ENCODE measurements at places on chromosomes 11 and 22. TPM values are rescaled to one million over a fixed set of nuclear protein-coding genes. Genes with fewer than 3 reads are reported as not detected.

- DNase-seq: no peak
Observed at GRCh38 chr11:69140635-69141034, 15.1 kb upstream of the SMIM38 start.

DNA sequence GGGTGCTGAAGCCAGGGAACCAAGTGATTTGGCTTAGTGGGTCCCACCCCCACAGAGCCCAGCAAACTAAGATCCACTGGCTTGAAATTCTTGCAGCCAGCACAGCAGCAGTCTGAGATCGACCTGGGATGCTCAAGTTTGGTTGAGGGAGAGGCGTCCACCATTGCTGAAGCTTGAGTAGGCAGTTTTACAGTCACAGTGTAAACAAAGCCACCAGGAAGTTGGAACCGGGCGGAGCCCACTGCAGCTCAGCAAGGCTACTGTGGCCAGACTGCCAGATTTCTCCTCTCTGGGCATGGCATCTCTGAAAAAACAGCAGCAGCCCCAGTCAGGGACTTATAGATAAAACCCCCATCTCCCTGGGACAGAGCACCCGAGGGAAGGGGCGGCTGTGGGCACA is 424.1 kb upstream of the TENM4 start:
- no peak for DNase-seq

DNA sequence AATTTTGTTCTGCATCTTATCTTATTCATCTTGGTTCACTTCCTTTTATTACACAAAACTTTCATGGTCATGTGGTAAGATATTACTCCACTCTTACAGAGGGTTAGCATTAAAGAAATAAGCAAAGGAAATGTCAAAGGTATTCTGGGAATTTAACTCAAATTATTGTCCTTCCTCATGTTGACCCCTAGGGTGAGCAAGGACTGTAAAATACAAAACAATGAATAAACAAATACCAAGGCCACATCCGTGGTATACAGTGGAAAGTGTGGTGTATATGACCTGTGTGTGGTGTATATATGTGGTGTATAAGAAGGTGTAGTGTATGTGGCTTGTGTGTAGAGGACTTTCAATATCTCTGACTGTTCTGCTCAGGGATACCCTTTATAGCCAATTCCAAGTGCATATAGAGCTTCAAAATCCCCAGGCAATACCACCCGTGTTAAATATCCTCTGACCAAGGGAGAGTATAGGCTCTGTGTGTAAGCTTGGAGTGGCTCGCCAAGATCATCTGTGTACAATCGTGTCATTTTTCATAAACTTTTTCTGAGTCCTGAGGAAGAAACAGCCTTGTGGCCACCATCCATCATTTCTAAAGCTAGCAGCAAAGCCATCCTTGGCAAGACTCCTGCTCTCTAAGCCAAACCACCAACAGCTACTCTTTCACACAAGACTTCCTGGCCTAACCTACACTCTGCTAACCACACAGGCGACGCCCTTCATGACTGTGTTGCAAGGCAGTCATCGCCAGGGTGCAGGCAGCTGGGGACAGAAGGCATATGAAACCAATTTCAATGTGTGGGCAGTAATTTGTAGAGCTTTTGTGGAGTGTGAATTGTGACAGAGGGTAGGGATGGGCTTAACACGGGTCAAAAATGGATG is 548.0 kb downstream of the ETS1 start:
- DNase-seq: peak; percentile 84

SLC5A12 gene
- total RNA-seq: not detected

OR52H1 gene
- 0.24 TPM for total RNA-seq

C11orf52 gene
- 1.7 TPM for total RNA-seq

- no peak for DNase-seq
Observed at GRCh38 chr11:9498457-9499078, 37.8 kb downstream of the ZNF143 start.

DNA sequence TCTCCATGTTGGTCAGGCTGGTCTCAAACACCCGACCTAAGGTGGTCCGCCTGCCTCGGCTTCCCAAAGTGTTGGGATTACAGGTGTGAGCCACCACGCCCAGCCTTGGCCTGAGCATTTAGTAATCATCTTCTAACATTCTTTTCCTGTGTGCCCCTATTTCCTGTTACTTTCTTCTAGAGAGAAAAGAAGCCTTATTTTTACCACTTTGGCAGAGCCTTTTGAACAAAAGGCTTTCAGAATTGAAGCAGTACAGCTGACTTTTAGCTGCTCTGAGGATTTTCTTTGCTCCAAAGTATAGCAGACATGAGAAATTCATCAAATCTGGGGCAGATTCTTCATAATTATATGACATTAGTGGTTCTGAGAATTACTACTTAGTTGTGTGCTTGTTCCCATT is 13.4 kb downstream of the MORC2 start:
- DNase-seq: no peak

MYEOV gene
- total RNA-seq: 0.57 TPM

DNA sequence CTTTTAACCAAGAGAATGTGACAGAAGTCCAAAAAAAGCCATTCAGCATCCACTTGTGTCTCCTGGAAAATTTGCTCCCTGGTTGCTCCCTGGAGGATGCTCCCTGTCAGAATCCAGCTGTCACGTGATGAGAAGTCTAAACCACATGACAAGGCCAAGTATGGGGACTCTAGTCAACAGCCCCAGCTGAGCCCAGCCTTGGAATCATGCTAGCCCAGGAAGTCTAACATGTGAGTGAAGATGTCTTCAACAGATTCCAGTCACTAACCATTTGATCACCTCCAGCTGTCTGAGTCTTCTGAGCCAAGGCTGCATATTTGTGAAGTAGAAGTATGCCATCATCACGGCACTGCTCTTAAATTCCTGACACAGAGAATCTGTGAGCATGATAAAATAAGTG is 4.2 kb downstream of the OR56B4 start:
- DNase-seq: no peak

FXYD6 gene
- 62.8 TPM for total RNA-seq

GRCh38 chr11:112864672-112865071 is 96.5 kb upstream of the NCAM1 start:
- DNase-seq: no peak

GRM5 gene
- total RNA-seq: 0.81 TPM

DNA sequence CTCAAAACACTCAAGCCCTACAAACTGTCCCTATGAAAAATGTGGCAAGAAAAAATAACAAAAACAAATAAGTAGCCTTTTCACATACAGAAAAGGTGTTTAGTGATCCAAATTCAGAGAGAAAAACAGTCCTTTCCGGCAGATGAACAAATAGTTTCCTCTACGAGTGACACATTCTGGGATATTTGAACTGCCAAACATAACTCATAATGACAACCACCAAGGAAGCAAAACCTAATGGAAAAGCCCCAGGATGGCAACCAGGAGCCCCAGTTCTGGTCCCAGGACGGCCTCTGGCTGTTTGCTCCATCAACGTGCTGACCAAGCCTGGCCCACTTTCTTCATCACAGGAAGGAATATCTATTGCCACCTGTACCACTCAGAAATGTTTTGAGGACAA is 6.0 kb downstream of the PACSIN2 start:
- no peak for DNase-seq

- no peak for DNase-seq
Observed at GRCh38 chr22:39900306-39901227, at the start of gene GRAP2. TSS of gene GRAP2 (plus strand) at chr22:39901084. CDS start at chr22:39947107, 46,023 bp downstream.

GRCh38 chr22:35627267-35628041 is 10.3 kb upstream of the MB start:
- peak; percentile 91 for DNase-seq

F2 gene
- total RNA-seq: not detected

GRCh38 chr11:119120639-119121007 is 757 bp upstream of the HINFP start:
- no peak for DNase-seq

GRCh38 chr11:112172362-112172994 is 2.8 kb upstream of the BCO2 start:
- no peak for DNase-seq

- no peak for DNase-seq
Observed at GRCh38 chr11:23674866-23675265, 814.6 kb upstream of the CCDC179 start.

DNA sequence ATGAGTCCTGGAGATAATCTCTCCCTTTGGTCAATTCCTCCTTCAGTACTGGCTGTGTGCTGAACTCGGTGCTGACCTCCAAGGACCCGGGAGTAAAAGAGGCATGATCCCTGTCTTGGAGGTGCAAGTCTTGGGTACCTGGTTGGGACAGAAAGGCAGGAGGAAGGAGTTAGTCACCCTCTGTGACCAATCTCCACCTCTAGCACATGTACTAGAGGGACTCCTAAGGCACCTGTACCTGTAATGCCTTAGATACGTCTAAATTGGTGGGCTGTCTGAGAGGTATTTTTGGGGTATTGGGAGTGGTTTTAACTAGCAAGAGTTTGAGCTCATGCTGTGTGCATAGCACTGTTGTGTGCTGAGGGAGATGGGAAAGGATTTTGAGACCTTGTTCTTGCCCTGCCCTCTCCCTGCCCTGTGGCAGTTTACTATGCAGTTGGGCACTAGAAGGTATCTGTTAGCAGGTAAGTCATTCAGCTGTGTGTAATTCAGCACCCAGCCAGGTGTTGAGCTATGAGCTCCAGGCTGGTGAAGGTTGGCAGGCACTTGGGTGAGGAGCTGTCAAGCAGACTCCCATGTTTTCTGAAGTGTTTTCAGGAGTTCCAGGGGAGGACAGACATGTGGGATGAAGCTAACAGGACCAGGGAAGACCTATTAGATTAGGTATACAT is 2.5 kb downstream of the PANX1 start:
- no peak for DNase-seq
